ENCODE measurements at places on chromosomes 6 and 20.

DNA sequence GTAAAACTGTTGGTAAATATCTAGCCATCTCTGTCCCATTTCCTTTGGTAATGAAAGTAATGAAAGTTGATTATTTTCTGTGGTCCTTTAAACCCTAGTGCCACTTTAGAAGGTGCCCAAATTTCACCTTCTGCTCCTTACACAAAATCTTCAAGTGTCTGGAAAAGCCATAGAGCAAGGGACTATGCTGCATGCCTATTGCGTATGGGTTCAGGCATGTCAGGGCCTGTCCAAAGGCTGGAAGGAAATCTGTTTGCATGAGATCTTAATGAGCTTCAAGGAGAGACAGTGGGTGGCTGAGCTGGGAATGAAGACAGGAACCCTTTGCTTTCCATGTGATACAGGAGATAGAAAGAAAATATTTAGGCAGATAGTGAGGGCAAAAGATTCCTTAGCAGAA, 66.6 kb upstream of the CCN6 start:
- DNase-seq = no peak

DNA sequence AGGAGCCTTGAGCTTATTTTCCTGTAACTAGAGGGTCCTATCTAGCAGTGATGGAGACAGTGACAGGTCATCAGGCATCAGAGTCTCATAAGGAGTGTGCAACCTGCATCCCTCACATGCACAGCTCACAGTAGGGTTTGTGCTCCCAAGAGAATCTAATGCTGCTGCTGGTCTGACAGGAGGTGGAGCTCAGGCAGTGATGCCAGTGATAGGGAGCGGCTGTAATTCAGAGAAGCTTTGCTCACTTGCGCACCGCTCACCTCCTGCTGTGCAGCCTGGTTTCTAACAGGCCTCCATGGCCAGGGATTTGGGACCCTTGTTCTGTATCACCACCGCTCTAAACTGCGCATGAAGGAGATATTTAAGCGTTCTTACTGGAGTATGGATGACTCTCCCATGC, 5.3 kb downstream of the KIF25 start:
- no peak for DNase-seq

GRCh38 chr20:34834459-34834893, 9.0 kb upstream of the NCOA6 start:
- DNase-seq = peak; percentile 68

DNA sequence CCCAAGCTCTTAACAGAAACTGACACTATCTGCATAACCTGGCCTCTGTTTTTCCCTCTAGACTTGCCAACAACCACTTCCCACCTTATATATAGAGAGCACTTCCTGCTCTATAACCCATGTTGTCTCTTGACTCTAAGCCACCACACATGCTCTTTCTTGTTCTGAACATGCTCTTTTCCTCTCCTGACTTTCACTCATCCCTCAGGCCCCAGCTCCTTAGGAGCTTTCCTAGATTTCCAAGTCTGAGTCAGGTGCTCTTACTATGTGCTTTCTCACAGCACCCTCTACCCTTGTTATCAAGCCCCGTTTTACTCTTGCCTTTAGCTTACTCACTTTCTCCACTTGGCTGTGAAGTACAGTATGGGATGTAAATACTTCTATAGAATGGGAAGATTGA, 143.9 kb upstream of the EYA4 start:
- DNase-seq = no peak

- no peak for DNase-seq
Measured at GRCh38 chr6:147438758-147439528, 69.5 kb upstream of the SAMD5 start.

DNA sequence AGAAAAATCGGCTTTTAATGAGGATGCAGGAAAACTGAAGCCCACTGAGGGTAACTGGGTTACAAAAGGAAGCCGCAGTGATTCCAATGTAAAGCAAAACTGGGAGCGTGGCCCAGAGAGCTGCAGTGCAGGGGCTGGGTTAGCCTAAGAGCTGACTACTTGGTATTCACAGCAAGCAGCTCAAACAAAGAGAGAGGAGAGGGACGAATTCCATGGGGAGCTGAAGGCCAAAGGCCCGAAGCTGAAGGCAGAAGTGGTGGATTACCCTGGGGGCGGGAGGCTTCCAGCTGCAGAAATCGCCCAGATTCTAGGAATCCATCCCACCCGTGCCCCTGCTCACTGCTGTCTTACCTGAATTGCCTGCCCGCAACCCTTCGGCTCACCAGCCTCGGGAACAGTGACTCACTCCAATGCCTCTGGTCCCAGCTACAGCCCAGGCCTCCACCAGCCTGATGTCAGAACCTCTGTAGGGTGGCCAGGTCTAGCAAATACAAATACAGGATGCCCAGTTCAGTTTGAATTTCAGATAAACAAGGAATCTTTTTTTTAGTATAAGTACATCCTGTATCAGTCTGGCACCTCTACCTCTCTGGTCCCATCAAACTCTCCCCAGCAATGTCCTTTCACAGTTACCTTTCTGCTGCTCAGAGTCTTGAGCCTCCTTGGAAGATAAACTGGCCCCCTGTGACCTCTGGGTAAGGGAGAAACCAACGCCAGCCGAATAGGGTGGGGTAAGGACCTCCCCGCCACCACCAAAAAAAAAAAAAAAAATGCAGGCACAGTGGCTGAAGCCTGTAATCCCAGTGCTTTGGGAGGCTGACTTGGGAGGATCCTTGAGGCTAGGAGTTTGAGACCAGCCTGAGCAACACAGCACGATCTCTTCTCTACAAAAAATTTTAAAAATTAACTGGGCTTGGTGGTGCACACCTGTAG, 14.6 kb upstream of the ZMYND8 start:
- DNase-seq = no peak

DNA sequence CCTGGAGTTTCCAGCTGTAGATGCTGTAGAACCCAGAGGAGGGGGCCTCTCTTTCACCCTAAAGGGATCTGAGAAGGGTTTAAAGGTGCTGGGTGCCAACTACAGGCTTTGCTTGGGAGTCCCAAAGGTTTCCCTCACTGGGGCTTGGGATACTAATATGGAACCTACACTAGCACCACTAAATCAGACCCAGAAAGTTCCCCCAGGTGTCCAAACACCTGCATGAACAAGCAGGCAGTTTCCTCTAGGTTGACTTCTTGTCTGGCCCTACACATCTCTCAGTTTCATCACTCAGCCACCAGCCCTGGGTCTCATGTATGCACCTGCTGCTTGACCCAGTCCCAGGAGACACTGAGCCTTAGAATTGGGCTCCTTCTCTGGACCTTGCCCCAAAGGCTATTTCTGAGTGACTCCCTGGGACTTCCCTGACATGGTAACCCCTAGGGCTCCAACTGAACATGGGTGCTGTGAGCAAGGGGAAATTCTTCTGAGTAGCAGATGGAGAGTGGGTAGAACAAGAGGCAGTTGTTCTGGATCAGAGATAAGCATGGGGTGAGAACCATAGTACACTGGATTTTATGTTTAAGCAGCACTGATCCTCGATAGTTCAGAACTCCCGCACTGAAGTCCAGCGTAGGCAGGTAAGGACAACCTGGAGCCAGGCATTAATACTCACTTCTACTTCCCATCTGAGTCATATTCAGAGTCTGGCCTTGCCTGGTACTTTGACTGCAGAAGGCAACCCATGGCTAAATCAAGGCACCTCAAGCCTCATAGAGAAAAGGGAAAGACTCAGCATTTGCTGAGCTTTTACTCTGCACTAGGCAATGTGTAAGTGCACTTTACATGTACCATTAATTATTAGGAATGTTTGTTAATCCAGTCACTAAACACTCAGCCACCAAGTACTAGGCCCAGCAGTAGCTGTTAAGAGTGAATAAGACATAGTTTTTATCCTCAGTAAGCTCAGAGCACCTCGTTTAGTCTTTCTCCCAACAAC, 16.8 kb downstream of the BCL2L1 start:
- no peak for DNase-seq

GRCh38 chr20:22773344-22773743, 189.0 kb upstream of the FOXA2 start:
- no peak for DNase-seq

DNA sequence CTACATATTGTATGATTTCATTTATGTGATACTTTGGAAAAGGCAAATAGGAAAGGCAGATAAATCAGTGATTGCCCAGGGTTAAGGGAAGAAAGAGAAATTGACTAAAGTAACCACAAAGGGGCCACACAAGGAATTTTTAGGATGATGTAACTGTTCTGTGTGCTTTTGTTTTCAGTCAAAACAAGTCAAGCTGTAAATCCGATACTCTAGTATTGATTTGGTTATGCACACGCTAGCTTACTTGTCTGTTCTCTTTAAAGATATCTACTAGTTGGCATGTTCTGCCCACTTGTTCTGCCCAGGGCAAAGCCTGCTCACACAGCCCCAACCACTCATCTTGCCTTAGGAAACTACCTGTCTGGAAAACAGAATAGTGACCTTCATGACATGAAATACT, 6.4 kb downstream of the FBXL4 start:
- DNase-seq = no peak

DNA sequence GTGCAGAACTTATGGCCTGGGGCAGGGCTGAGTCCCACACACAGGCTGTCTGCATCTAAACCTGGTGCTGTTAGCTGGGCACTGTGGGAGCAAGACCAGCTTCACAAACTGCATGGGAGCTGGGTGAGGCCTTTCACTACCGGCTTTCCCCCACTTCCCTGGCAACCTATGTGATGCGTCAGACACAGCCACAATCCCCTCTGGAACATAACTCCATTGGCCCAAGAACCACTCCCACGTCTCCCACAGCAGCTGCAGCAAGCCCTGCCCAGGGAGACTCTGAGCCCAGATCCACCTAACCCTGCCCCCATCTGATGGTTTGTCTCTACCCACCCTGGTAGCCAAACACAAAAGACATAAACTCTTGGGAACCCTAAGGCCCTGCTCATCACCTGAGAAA, 9.3 kb downstream of the WDR27 start:
- peak; percentile 37 for DNase-seq

DNA sequence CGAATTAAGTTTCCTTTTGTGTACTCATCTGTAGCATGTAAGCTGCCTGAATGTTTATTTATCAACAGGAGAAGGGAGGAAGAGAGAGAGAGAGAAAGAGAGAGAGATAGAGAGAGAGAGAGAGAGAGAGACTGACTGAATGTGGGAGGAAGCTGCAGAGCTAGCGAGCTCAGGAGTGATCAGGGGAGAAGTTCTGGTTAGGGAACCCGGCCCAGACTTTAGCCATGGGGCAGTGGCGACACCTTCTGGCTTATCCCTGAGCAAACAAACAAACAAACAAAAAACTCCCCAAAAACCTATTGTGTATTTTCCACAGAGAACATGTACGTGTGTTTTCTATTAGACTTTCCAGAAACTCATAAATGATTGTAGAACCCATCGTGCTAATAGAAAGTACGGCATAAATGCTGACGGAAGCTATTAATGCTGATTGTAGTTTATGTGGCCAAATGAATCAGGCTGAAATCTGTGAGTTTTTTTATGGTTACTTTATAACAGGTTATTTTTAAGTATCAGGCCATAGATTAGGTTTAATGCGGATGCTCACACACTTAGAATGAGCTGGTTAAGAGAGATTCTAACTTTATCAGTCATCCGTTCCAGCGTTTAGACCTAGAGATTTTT, 92.8 kb downstream of the CLIC5 start:
- DNase-seq = peak; percentile 80

- DNase-seq = no peak
Measured at GRCh38 chr6:105211831-105212230, 32.0 kb upstream of the POPDC3 start.

- no peak for DNase-seq
Measured at GRCh38 chr20:62887152-62887859, 25.7 kb upstream of the TCFL5 start.

GRCh38 chr6:11770546-11771466, 7.8 kb downstream of the ADTRP start:
- peak; percentile 86 for DNase-seq

DNA sequence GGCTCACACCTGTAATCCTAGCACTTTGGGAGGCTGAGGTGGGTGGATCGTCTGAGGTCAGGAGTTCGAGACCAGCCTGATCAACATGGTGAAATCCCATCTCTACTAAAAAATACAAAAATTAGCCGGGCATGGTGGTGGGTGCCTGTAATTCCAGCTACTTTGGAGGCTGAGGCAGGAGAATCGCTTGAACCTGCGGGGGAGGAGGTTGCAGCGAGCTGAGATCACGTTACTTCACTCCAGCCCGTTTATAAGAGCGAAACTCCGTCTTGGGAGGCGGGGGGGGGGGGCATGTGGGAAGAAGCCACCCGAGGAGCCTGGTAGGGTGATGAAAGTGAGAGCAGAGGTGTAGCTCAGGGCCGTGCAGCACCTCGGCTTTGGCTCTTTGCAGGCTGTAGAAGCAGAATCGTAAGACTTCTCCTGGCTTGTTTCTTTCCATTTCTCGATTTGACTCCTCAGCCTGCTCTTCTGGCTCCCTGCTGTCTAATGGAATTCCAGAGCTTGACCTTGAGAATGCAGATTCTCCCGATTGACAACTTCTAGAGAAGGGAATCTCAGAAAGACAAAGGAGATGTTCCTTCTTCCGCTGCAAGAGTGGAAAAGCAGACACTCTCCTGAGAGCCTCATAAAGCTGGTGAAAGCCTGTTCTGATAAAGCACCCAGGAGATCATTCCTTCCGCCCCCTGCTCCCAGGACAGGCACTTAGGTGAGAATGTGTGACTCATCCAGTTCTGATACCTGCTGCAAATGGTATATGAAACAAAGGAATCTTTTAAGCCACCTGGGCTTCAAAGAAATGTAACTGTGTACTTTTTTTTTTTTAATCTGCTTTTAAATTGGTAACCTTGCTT, 26.0 kb upstream of the PPP1R16B start:
- no peak for DNase-seq

DNA sequence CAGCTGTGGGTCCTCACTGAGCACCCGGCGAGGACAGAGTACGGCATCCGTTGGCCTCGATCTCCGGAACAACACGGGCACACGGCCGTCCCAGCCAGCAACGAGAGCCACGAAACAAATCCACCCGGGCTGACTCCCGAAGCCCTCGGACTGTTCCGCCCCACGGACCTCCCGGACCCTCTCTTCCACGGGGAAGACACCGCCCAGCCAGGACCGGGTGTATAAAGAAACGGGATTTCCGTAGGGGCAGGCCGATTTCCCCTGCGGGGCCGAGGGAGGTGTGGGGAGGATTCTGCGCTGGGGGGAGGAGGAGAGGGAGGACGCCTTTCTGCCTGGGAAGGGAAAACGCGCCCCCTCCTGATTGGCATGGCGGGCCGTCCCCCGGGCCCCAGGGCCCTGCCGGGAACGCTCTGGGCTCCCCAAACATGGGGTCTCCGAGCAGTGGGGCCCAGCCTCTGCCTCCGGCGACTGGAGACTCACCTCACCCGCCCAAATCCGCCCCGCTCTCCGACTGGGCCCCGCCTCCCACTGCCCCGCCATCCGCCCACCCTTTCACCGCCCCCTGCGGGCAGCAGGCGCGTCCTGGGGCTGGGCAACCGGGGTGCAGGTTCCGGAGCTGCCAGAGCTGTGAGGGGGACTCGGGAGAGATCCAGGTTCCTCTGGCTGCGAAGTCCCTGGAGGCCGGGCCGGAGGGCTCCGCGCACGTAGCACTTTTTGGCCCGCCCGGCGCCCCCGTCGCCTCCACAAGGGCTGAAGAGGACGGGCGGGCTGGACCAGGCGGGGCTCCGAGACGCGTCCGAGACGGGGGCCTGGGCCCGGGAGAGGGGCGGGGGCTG, 679 bp upstream of the PPDPF start:
- DNase-seq = no peak

Measured in NB4 (cell line).